ENCODE measurements at places on chromosomes 11 and 22.

DNA sequence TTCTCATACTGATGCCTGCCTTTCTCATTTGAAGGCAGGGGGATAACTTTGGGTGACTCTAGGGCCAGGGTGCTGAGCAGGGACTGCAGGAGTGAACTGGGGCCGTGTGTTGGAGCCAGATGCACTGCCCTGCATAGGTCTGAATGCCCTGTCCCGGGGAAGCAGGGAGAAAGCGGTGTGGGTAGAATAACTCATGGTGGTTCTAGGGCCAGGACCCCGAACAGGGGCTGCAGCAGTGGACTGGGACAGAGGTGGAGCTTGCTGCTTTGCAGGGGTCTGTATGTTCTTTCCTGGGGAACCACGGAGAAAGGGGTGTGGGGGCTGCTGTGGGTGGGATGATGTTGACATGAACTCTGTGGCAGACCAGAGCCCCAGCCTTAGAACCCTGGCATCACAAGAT is 52.9 kb downstream of the GAB4 start:
- no peak for DNase-seq

DNA sequence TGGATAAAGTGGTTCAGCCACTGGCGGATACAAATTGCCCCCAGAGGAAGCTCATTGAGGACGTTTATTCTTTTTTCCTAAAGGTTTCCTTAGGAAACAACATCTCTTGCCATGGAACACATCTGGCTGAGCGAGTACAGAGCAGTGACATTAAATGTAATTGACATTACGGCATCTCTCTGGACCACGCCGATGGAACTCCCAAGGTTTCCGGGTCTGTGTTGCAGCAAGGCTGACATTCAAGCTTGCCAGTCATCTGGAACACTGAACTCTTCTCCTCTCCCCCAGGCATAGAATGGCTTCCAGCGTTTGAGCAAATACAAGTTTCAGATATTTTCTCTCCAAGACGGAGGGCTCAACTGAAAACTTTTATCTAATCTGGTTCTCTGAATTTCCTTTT is 42.1 kb downstream of the CLMP start:
- DNase-seq = no peak

DNA sequence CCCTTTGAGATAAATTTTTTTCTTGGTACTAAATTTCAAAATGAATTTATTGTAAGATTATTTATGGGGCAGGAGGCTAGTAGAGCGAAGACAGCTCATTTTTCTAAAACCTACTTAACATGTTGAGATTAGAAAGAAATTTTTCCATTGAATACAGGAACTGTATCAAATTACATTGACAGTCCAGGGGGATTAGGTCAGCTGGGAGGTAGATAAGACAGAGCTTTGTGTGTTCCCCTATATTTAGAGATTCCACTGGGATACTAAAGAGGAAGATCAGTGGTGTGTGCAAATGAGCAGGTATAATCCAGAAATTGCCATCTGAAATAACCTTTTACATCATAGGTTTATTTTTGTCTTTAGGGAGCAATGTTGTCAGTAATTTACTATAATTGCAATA is 32.1 kb downstream of the ENDOD1 start:
- DNase-seq = no peak

DNA sequence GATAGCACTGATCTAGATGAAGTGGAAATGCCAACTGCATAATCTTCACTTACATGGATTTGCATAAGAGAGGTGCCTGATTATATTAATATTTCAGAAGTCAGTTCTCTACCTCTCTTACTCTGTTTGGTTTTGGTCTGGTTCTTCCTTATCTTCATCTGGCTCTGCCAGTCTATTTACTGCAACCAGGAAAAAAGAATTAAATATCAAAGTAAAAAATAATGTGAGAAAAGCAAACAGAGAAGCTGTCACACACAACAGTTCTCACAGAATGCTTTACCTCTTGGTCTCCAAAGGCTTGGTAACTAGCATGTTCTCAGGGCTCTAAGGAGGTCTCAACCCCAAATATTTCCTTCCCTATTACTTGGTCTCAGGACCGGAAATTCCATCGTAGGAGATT is 6.7 kb downstream of the VSIG10L2 start:
- DNase-seq = no peak

GRCh38 chr11:106983991-106984390 is 34.3 kb downstream of the GUCY1A2 start:
- no peak for DNase-seq

Data from fibroblast of mammary gland (primary cell).